SW480 (cell line): ENCODE measurements at places on chromosomes 16 and 17.

DNA sequence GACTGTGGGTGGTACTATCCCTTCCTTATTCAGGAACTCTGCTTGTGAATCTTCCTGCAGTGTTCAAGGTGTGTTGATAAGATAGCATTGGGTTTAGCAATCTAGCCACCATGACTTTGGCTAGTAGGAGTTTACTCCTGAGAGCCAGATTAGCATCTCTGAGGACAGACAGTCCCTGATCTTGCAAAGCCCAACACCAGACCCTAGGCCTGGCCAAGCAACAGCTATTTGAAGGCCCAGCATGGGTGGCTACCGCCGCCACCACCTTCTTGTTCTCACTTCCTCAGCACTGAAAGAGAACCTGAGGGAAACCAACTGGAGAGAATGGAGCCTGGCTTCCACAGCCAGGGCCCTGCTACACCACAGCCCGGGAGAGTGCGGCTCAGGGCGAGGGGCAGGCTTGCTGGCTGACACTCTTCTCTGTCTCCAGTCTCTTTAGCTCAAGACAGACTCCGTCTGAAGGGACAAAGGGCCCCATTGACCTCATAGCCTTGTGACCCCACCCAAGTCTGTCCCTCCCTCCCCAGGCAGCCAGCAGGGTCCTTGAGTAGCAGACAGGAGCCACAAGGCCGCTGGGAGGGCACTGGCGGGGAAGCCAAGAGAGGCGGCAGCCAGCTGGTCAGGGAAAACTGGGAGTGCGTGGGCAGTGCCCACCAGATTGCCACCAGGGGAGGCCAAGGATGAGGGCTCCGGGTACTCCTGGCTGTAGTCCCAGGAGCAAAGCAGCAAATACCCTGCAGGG, 10.9 kb upstream of the ARHGAP23 start:
- no peak for DNase-seq

- no peak for DNase-seq
These were observed 216.9 kb upstream of the GSE1 start for GRCh38 chr16:85395913-85396878.

DNA sequence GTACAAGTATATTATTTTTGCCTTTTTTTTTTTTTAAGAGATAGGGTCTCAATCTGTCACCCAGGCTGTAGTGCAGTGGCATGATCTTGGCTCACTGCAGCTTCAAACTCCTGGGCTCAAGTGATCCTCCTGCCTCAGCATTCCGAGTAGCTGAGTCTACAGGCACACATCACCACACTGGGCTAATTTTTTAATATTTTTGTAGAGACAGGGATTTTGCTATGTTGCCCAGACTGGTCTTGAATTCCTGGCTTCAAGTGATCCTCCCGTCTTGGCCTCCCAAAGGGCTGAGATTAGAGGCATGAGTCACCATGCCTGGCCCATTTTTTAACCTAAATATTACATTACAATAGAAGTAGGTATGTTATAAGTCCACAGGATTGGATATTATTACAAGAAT, 3.2 kb downstream of the TERB1 start:
- DNase-seq: no peak

GRCh38 chr17:78535273-78536197, 41.7 kb downstream of the DNAH17 start:
- DNase-seq: no peak

DNA sequence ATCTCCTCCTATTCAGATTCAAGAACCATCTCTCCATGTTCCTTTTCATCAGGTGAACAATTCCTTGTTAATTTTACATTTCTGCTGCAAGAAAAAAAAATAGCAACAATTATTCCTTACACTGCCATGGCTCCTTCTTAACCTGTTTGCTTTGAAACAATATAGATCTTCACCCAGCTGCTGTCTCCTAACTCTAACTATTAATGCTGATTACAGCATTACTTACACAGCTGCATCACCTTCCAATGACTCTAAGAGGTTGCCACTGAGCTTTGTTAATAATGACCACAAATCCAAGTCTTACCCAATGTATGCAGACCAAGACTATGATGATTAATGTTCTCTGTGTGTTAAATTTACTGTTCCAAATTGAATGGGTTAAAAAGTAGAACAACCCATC, 541.4 kb downstream of the TOX3 start:
- no peak for DNase-seq

- no peak for DNase-seq
These were observed 55.8 kb downstream of the BPTF start for GRCh38 chr17:67881083-67881482.

DNA sequence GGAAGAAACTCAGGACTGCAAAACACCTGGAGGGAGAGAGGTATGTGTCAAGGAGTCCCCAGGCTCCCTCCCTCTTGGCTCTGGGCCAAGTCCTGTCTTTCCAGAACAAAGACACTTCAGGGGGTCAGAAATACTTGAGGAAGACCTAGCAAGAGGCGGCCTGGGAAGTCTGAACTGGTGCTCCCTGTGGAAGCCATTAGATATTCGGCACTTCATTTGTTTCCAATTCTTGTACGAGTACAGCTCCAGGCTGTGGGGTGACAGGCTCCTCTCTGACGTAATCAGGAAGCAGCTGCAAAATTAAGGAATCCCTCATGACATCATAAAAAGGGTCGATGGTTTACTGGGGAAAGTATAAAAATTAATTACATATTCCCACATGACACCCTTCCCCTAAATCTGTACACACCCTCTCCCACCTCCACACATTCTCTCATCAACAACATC, 108.7 kb downstream of the SMG6 start:
- DNase-seq: no peak

DNA sequence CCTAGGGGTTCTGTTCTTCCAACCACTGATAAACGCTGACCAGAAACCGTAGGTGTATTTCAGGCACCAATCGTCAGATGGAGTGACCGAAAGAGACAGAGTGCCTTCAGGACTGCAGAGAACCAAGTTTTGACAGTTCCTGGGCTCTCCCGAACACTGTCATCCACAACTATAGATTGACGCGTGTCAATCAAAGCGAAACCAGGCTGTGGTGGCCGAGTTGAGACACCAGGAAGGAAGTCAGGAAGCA, 11.9 kb upstream of the AURKB start:
- peak; percentile 94 for DNase-seq

- DNase-seq: peak; percentile 97
These were observed 376.4 kb downstream of the SLC39A11 start for GRCh38 chr17:72715906-72716572.

- DNase-seq: no peak
These were observed 20.8 kb upstream of the CLEC18C start for GRCh38 chr16:70152578-70153302.

DNA sequence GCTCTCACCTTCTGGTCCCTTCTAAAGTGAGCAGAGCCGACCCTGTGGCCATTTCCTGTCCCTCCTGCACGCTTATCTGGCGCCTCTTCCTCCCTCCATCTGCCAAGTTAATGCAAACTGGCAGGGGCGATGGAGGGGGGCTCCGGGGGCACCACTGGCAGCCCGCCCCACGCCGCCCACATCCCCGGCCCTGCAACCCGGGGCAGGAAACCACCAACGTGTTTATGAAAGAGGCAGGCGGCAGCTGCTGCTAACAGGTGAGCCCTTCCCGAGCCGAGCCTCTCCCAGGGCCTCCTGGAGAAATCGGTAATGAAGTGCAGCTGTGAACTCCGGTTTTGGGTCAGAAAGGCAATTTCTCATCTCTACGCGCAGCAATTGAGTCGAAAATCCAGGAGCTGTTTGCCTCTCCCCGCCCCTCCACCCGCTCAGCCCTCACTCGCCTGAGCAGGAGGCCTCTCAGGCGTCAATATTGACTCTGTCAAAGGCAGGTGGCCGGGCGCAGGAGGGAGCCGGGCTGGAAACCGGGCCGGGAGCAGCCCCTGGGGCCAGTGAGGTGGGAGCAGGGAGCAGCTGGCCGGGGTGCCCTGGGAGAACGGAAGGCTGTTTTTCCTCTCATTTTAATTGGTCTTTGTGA, 164.4 kb upstream of the GSE1 start:
- DNase-seq: no peak

GRCh38 chr17:76493505-76494167, 7.6 kb downstream of the RHBDF2 start:
- no peak for DNase-seq

- DNase-seq: no peak
These were observed 3.7 kb upstream of the SEC14L1 start for GRCh38 chr17:77137111-77137510.

GRCh38 chr16:27258241-27258734, 10.3 kb downstream of the NSMCE1 start:
- DNase-seq: no peak

- peak; percentile 48 for DNase-seq
These were observed 5.7 kb upstream of the PHAF1 start for GRCh38 chr16:67104061-67104460.

GRCh38 chr17:75849279-75849646, 5.1 kb upstream of the UNC13D start:
- DNase-seq: no peak

GRCh38 chr17:40896916-40897455, 11.9 kb upstream of the KRT20 start:
- no peak for DNase-seq

DNA sequence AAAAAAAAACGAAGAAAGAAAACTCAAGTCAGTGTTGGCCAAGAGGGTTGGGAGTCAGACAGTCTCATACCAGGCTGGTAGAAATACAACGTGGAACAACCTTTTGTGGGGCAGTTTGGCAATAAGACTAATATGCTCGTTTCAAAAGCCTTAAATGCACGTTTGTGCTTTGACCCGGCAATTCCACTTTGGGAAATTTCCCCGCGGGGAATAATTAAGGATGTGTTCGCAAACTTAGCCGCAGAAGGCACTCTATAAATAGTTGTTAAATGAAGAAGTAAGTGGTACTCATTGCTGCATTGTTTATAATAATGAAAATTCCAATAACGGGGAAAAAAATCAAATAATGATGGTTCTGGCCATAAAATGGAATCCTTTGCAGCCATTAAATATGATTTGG, 664.8 kb upstream of the EEF2KMT start:
- DNase-seq: no peak

DNA sequence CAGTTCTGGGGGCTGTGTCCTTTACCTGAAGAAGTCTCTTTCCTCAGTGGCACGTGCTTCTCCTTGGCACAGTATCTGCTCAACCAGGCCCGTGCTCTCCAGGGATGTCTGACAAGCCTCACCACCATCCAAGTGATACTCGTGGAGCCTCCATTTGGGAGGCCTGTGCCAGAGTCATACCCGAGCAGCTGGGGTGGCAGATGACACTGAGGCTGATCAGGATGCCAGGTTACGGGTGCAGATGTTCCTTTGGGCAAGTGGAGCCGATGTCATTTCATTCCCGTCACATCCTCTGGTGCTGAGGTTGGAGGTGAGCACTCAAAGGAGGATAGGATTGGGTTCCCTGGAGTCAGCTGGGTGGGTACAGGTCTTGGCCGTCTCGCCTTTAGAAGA, 87.2 kb downstream of the KSR1 start:
- DNase-seq: no peak

DNA sequence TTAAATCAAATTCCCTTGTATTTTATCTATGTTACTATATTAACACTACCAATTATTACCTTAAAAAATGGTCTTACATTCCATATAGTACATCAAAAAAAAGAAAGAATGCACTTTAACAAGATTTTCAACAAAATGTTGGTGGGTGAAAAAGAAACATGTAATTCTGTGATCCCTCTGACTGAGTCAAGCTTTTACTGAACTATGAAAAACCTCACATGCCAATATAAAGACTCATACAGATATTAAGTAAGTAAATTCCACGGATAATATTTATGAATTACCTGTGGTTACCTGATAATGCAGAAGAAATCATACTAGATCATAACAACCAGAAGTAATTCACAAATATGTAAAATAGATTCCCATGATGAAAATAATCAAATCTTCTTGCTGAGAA, 12.4 kb downstream of the COIL start:
- DNase-seq: no peak

DNA sequence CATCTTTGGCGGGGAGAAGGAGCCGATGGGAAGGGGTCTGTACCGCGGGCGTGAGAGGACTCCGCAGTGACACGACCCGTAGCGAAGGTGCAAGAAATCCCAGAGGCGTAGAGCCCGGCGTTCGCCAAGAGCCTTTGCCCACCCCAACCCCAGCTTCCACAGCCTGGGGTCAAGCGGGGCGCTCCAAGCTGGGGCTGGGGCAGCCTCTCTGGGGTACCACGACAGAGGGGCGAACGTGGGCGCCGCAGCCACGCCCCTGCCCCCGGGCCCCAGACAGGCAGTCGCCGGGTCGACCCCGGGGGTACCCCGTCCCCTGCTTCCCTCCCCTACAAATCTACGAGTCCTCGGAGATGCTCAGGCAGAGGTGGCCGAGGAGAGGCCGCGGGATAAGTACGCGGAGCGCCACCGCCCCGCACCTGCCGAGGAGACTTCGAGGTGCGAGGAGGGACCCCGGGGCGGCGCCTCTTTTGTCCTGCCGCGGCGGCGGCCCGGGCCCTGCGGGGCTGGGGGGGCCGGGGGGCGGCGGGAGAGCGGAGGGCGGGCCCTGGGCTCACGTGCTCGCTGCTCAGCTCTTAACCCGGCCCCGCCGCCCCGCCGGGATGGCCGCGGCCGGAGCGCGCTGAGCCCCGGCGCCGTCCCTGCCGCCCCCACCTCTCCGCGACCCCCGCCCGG, at the start of gene ADAM11:
ADAM11 (plus strand) TSS at position 575 of the 672 bp plus-strand sequence. CDS start 212 bp downstream, outside the sequence.
- no peak for DNase-seq

- DNase-seq: no peak
These were observed 118.4 kb upstream of the IRX5 start for GRCh38 chr16:54812229-54812628.

DNA sequence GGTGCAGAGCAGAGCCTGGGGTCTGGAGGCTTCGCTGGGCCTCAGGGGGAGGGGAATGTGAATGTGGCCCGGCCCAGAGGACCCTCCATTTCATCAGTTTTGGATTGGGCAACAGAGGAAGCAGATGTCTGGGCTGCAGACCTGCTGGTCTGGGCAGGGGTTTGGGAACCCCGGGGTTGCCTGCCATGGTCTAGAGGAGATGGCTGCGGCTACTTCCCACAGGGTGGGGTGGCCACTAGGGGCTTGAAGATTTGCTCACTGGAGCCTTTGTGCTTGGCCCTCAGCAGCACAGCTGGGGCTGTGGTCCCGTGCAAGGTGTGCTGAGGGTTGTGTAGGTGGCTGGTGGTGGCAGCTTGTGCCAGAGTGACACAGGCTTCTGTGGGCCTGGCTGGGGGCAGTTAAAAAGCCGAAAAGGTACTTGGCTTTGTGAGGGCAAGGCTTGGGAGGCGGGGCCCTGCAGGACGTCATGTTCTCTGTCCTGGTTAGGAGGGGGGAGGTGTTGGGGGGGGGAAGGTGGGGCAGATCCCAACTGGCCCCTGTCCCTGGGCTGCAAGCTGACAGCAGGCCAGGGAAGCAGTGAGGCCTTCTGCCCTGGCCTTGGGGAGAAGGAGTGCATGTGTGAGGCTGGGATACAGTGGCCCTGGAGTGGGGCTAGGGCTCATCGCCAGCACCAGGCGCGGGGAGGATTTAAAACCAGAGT, 98.0 kb downstream of the KPNA2 start:
- no peak for DNase-seq

- DNase-seq: no peak
These were observed 1.4 kb downstream of the DDX42 start for GRCh38 chr17:63775420-63775819.

- no peak for DNase-seq
These were observed 3.1 kb downstream of the ITPRIPL2 start for GRCh38 chr16:19116711-19117449.

DNA sequence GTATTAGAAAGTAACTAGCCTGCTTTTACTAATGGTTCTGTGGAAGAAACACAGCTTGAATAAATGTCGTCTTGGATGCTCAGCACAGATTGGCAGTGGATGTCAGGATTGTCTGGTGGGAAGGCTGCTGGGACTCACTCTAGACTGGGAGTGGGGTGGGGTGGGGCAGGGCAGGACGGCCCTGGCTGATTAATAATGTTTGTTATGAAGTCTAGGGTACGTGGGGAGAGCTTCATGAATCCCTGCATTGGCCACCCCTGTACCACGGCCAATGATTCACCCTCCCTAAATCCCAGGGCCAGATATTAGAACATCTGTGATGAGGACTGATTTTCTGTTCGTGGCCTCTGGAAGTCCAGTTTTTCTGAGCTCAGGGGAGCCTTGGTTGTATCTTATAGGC, 421.0 kb downstream of the WWOX start:
- DNase-seq: no peak
